Fibroblast of skin of left biceps (primary cell): ENCODE measurements at places on chromosomes 6 and 20.

GRCh38 chr6:106477146-106477545, 116.6 kb downstream of the CRYBG1 start:
- no peak for DNase-seq

- no peak for DNase-seq
These were observed 11.4 kb downstream of the MAP7 start for GRCh38 chr6:136538836-136539235.

DNA sequence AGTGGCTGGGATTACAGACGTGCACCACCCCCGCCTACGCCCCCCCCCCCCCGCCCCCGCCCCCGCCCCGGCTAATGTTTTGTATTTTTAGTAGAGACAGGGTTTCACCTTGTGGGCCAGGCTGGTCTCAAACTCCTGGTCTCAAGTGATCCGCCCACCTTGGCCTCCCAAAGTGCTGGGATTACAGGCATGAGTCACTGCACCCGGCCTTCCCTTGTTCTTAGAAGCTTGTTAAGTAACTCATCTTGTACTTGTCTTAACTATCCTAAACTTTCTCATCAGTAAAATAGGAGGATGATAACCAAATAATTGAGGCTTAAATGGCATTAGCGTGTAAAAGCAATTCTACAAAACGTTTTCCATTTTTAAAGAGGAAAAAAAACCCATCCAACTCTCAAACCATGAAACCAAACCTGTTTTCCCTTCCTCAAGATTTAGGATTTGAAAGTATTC, 4.2 kb downstream of the CDYL start:
- DNase-seq: no peak

- DNase-seq: no peak
These were observed 280.5 kb downstream of the CLVS2 start for GRCh38 chr6:123276546-123276980.
